ENCODE measurements at places on chromosomes 6 and 20.

- DNase-seq: no peak
These were observed 150.3 kb downstream of the SYCP2 start for GRCh38 chr20:59782986-59783640.

DNA sequence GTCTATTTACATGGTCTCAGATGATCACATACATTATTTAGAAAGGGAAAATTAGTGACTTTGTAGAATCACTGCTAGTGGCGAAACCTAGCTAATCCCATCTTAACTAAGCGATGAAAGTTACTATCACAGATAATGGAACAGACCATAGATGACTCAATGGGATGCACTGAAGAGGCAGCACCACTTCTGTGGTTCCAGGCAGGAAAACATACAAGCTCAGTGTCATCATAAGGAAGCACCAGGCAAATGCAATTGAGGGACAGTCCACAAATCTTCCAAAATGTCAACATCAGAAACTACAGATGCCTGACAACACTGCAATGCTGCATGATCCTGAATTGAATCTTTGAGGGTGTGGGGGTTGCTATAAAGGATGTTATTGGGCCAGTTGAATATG lies 15.9 kb upstream of the SNAI1 start:
- no peak for DNase-seq

- no peak for DNase-seq
These were observed 65.6 kb downstream of the ADNP start for GRCh38 chr20:50865591-50865990.

DNA sequence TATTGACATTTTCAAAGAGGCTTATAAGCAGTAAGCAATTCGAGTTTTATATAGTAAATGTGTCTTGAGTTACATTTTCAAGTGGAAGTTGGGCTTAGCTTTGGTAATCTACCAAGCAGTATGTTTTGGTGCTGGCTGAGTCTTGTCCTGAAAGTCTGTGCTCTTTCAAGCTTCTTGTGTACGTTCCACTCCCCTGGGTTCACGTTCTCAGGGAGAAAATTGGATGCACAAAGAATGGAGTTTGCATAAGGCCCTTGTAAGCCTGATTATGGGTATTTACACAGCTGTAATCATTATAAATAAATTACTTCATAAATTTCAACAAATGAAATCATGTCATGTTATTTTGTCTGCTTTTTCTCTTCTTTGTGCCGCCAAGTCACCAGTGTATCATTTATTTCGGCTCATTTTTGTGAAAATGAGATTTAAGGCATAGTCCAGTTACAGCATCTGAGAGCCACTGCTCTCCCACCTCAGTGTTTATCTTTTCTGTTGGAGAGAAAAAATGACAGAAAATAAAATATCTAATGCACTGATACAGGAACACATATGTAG lies 262.5 kb downstream of the BTBD3 start:
- DNase-seq: no peak

- no peak for DNase-seq
These were observed 3.3 kb upstream of the ULBP3 start for GRCh38 chr6:150072201-150072600.

DNA sequence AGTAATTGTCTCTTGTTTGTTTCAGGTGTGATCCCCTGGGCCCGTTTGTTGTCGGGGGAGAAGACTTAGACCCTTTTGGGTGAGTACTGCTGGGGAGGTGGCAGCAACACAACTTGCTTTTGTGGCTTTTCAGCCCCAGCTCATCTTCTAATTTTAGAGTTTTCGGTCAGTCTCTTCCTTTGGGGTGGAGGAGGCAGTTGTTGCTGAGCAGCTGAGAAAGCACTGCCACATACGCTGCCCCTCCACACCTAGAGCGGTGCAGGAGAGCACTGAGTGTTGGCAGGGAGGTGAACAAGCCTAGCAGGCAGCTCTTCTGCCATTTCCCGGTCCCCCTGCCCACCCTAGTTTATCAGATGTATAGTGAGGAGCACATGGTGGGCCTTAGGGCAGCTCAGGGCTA lies 21.7 kb downstream of the TMEM74B start:
- DNase-seq: no peak

- no peak for DNase-seq
These were observed 110.9 kb upstream of the JAG1 start for GRCh38 chr20:10784554-10785183.

DNA sequence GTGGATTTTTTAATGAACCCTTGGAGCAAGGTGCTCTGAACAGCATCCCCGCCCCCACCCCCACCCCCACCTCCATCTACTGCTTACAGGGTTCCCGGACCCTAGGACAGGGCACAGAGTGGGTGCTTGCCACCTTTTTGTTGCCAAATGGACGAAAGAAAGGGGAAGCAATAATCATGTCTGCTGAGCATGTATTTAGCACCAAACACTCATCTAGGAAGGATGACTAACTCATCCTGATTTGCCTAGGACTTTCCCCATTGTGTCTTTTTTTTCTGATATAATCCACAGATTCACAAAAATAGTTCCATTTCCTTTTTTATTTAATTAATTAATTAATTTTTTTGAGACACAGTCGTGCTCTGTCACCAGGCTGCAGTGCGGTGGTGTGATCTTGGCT lies 1.2 kb upstream of the PLTP start:
- no peak for DNase-seq

- no peak for DNase-seq
These were observed 59.3 kb upstream of the SPTLC3 start for GRCh38 chr20:12949429-12949980.

- no peak for DNase-seq
These were observed 61.2 kb upstream of the HBS1L start for GRCh38 chr6:135115834-135116233.

DNA sequence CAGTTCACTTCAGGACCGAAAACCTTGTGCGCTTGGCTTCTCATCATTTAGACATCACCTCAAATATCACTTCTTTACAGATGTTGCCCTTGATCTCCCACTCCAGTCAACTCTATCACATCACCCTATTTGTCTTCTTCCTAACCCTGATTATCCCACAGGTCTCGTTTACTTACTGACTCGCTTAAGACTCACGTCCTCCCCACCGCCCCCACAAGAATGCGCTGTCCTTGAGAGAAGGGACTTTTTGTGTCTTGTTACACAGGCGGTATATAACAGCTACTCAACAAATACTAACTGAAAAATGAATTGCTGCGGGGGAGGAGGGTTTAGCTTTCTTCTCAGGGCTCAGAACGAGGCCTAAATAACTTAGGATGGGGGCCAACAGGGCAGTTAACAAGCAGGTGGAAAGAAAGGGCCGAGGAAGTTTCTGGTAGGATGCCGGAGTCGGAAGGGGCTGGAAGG lies 527 bp downstream of the TOMM34 start:
- peak; percentile 51 for DNase-seq

DNA sequence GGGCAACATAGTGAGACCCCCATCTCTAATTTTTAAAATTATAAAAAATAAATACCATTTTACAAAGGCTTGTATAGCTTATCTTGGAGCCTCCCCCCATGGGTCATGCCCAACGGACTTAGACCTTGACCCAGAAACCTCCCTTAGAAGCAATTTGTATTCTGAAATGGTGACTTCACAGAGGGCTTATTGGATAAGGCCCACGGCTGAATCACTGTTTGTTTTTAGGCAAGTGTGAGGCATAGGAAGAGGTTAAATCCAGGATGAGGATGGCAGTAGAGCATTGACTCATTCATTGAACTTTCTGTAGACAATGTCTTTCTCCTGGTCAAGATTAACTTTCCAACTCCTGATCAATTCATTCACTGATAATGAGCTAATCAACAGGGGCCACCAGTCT lies 6.2 kb upstream of the SNAI1 start:
- DNase-seq: no peak

DNA sequence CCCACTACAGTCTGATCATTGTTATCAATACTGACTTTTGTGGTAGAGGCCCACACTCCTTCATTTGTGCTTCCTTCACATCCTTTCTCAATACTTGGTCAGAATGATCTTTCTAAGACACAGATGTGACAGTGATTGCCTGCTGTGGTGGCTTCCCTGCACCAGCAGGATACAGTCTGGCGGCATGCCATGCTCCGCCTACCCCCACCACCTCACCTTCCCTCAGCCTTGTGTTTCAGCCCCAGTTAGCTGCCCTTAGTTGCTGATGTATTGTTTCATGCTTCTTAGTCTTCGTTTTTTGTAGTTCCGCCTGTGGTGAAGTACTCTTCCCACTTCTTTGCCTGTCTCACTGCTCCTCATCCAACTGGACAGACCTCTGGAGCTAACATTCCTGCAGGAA lies 10.9 kb downstream of the LRRC1 start:
- no peak for DNase-seq

- DNase-seq: no peak
These were observed 2.1 kb downstream of the AKAP12 start for GRCh38 chr6:151241853-151242252.

DNA sequence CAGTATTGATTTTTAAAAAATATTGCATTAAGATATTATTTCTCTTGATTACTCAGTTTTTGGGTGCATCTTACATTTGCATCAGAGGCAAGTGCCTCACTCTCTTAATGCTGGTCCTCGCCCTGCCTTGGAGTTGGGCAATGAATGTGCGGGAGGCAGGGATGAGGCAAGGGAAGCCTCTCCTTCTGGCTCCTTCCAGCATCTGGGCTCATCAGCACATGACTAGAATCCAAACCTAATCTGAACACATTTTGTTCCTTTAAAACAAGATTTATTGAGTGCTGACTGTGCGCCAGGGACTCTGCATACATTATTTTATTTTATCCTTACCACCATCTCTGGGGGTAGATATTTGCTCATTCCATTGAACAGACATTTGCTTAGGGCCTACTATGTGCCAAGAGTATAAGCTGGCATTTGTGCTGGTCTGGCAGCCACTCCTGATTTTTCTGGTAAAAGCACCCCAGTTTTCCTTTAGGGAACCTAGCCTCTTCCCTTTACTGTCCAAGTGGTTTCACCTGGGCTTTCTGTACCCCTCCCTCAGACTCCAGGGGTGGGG lies 71.9 kb upstream of the ZNFX1 start:
- DNase-seq: no peak

DNA sequence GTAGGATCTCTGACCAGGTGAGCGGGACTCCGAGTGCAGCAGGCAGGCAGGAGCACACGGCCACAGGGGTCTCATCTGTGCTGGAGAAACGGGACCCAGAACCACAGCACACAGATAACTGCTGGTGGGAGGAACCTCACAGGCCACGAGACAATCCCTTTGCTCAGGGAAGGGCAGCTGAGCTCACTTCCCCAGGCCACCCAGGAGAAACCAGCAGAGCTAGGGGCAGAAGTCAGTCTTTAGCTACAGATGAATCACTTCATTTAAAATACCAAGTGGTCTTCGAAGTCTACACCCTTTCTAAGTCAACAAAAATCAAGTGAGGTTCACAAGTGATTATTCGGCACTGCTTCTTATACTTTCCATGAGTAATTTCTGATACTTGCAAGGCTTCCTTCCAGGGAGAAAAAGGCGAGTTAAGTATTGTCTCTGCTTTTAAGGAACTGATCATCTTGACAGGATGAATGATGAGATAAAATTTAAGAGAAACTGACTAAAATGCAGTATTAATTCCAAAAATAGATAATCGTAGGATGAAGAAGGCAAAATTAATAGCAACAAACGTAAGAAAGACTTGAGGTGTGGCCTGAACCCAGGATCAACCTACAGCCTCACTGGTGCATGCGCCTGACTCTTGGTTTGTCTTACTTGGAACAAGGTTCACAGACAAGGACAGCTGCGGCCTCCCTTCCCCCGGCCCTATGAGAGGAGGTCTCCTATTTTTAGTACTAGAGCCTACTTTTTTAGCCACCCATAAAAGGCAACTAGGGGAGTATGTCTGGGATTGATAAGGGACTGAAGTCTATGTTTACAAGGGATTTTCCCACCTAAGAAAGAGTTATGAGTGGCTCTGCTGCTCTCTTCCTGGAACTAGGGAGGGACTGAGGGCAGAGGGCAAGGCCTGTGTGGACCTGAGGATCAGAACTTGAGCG lies 233.6 kb downstream of the TTLL2 start:
- DNase-seq: no peak

GRCh38 chr6:19413323-19413722 lies 423.8 kb upstream of the ID4 start:
- no peak for DNase-seq

GRCh38 chr6:15506066-15506465 lies 156.8 kb downstream of the DTNBP1 start:
- no peak for DNase-seq

GRCh38 chr6:120564779-120565178 lies 769.5 kb downstream of the TBC1D32 start:
- DNase-seq: no peak

DNA sequence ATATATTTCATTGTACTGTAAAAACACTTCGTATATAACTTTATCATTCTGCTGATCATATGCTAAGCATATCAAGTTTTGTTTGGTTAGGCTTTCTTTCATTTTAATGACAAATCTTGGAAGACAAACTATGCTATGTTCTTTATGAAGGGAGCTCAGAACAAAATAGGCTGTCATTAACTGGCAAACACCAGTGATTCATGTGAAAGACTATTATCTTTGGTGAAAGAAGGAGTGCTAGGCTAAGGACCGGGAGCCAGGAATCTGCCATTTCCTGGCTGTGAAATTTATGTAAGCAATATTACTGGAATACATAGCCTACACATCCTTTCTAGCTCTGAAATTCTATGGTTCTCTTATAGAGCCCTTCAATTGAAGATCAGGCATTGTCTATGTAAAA lies 136.2 kb upstream of the CCN2 start:
- no peak for DNase-seq

- no peak for DNase-seq
These were observed 116.8 kb downstream of the TFAP2B start for GRCh38 chr6:50935442-50935841.

- no peak for DNase-seq
These were observed 852 bp downstream of the CST4 start for GRCh38 chr20:23687986-23688385.

GRCh38 chr20:48556956-48557355 lies 270.8 kb downstream of the PREX1 start:
- no peak for DNase-seq

- DNase-seq: no peak
These were observed 3.7 kb upstream of the FAXC start for GRCh38 chr6:99353126-99353525.

DNA sequence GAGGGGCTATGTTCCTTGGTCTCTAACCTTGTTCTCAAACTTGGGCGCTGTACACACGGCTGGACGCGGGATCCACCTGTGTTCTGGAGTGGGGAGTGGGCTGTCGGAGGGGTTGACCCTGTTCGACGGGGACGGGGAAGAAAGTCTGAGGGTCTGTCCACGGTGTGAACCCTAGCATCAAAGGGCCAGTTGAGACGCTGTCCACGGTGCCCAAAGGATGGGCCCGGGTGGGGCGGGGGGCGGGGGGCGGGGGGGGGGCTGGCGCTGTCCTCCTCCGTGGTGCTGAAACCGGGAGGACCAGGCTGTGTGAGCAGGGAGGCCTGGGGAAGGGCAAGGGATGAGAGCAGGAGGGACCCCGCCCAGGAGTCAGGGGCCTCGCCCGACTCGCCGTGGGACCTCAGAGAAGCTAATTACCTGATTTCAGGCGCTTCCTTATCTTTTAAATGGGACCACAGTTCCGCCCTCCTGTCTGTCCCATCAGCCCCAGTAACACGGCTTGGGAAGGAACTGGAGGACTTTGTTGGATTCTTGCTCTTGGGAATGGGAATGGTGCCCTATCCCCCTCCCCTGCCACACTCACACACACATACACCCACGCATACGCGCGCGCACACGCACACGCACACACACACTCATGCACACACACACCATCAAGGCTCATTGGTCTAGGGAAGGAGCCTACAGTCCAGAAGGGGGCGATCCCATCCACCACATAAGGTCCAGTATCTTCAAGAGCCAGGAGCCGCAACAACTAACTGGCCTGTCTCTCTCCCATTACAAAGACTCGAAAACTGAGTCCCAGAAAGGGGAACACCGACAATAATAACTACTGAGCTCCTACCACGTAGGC lies 1.0 kb upstream of the VSTM2L start:
- no peak for DNase-seq

- DNase-seq: no peak
These were observed 632.9 kb downstream of the UTRN start for GRCh38 chr6:144918073-144918472.
